Lower lobe of right lung (tissue), 2 donors: ENCODE measurements at places on chromosomes 1 and 21.

DNA sequence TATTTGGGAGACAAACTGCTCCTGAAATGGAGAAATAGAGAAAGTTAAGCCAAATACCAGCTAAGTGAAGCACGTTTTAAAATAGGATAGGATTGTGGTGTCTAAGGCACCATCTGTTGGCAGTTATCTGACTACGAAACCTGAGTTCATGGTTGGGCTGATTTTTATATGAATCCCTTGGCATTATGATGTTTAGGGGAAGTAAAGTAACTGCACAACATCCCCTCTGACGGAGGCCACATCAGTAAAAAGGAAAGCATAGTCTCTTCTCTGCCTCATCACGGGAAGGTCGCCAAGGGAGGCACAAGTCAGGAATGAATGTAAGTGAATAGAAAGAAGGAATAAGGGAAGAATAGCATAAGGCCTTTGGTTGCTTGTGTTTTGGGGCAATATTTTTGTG lies 128.0 kb downstream of the PRRX1 start:
- DNase-seq, result no peak

DNA sequence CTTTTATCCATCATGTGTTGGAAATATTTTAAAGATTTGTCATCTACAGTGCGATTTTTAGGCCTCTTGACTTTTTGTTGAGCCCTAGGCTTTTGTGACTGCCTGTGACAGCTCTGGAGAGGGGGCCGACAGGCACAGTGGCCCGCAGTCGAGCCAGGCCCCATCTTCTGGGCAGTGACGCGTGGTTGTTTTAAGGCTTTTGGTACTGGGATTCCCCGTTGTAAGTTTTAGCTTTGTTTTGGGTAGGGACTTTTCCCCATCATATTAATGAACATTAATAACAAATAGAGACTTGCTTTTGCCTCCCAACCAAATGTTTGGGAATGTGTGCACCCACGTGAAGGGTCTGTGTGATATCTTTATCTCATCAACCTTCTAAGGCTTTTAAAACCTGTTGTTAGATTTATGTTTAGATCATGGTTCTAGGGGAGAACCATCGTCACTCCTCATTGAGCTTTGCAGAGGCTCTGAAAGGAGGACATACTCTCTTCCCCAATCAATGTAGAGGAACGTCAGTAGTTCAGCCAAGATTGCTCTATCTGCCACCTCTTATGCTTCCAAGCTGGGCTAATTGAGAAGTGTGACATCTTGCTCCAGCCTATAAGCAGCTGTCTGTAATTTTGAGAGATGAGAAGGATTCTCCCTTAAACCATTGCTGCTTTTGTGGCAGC lies 34.6 kb downstream of the MAPKAPK2 start:
- DNase-seq, result no peak

DNA sequence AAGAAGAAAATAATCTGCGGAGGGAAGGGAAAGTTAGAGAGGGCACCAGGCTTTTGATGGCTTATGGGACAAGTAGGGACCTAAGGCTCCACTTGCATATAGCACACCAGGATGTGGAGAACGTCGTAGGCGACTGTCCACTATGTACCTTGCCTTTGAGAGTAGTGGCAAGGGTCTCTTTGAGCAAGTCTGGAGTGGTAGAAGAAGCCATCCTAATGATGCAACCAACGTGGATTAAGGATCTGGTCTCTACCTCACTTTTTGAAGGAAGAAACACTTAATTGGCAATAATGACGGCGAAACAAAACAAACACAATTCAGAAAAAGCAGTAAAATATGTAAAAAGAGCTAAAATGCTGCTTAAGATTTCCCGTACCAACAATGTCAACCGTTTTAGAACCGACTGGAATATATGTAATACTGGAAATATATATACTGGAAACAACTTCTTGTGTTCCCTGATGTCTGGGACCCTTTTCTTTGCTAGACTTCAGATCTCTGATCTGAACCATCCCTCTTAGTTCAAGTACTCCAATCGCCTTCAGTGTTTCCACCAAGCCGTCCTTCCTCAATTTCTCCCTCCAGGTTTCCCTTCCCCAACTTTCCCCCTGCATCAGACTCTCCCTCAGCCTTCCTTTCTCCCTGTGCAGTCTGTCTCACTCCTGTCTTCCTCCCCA lies 821 bp upstream of the KHDRBS1 start:
- no peak for DNase-seq

- DNase-seq, result no peak
Observed at GRCh38 chr21:46187814-46188213, 3.6 kb upstream of the SPATC1L start.

GRCh38 chr21:45050797-45051489 lies 23.4 kb upstream of the ADARB1 start:
- DNase-seq, result no peak

GRCh38 chr1:33089457-33089856 lies 8.5 kb downstream of the AZIN2 start:
- no peak for DNase-seq

GRCh38 chr1:94270801-94271203 lies 33.4 kb upstream of the ARHGAP29 start:
- no peak for DNase-seq

DNA sequence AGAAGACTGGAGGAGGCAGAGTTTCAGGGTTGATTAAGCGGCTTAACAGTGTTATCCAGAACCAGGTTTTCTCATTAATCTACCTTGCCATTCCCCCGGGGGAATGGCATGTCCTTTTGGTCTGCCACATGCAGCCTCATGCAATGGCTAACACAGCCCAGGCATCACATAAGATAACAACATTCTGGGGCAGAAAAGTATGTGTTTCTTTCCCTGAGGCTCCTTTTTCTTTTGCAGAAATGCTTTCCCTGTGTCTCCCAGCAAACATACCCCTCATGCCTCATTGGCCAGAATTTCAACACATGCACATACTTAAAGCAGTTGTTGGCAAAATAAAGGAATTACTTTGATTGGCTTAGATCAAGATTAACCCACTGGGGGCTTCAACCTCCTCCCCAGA lies 98.6 kb downstream of the OMA1 start:
- DNase-seq, result no peak

- no peak for DNase-seq
Observed at GRCh38 chr1:75132242-75132811, 1.9 kb upstream of the LHX8 start.

DNA sequence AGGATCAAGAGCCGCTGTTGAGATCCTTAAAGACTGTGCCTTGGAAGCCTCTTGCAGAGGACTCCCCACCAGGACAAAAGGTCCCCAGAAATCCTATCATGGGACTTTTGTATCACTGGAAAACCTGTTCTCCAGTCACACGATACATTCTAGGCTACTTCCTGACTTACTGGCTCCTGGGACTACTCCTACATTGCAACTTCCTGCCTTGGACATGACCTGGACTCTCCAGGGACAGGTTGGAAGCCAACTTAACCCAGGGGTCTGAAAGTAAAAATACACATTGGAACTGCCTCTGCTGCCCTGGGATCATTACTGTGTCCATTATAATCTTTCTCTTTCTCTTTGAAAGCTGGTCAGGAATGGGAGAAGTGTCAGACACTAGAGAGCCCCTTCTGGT lies 9.9 kb downstream of the PIGV start:
- DNase-seq, result no peak

- no peak for DNase-seq
Observed at GRCh38 chr1:177315761-177316160, 145.0 kb downstream of the BRINP2 start.

- DNase-seq, result no peak
Observed at GRCh38 chr1:30870035-30870434, 38.5 kb downstream of the SDC3 start.

DNA sequence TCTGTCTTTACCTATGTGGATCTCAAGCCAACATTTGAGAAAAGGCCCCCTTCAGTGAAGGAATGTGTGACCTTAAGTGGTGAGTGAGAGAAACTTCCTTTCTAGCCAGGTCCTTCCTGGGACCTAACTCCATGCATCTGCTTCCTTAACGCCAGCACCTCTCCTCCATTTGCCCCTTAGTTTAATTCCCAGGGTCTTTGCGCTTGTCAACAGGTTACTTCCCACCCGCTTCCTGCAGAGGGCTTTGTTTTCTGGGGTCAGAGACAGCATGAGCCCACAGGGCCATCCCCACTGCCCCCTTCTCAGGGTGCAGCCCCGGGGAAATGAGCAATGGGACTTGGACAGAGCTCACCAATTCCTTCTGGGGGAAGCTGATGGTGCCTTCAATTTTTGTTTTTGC lies 54.8 kb downstream of the EVA1C start:
- DNase-seq, result no peak

DNA sequence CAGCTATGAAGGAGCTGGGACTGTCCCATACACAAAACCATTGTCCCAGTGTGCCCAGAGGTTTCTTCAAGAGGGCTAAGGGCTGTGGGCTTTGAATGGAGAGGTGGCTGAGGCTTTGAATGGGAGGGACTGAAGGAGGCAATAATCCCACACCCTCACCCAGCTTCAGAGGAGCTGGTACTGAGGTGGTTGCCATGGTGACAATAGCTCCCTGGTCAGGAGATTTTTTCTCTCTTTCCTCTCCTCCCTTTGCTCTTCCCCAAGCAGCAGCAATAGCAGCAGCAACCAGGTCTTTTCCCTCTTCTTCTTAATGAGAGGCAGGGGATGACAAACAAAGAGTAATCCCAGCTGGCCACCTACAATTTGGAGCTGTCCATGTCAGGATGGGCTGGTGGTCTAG lies 1.6 kb downstream of the HPCAL4 start:
- DNase-seq, result no peak

DNA sequence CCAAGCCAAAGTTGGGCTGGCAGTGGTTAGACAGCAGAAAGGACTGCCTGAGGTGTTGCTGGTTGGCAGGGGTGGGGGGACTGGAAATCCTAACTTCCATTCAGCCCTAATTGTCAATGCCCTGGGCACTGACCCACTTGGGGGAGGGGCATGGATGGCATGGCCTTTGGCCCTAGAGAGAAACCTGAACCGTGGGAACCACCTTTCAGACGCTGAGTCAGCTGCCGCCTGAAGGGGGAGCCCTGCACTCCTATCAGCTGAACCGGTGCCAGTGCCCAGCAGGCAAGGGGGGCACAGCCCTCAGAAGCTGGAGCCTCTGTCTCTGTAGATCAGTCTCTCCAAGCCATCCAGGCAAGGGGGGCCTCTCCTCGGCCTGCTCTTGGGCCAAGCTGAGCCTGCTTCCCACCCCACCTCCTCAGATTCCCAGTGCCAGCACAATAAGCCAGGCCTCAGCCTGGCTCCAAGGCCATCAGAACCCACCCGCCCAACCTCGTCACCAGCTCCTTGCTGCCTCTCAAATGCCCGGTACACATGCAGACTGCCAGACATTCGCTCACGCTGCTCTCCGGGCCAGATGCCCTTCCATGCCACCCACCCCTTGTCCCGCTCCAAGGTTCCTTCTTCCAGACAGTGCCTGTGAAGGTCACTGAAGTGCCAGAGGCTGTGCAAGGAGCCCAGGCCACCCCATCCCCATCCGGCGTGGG lies 11.6 kb downstream of the TINAGL1 start:
- DNase-seq, result peak; percentile 78

- no peak for DNase-seq
Observed at GRCh38 chr1:177333936-177334595, 163.3 kb downstream of the BRINP2 start.

DNA sequence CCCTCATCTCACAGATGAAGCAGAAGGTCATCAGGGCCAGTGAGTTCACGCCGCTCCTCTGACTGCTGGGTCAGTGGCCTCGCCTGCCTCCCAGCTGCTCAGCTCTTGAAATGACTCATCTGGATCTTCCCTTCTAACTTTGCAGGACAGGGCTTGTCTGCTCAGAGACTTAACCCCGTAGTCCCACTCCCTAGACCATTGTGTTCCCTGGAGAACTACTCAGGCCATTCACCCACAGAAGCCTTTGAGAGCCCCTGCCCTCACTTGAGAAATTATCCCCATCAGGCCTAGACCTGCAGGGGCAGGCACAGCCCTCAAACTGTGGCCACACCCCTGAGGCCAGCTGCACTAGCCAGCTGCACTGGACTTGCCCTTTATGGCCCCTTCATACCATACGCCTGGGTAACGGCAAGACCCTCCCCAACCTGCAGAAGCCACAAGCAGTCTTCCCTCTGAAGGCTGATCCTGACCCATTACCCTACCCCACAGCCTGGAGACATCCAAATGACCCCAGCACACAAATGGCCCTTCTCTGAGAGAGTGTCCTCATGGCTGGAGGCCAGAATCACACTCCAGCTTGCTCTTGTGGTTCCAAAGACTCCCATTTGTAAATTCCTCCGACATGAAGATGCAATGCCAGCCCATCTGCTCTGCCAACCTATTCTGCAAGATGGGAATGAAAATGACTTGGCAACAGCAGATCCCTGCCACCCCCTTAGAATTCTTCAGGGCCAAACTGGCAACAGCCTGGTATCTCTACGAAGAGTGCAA lies 33.2 kb downstream of the RCSD1 start:
- DNase-seq, result no peak

- DNase-seq, result no peak
Observed at GRCh38 chr1:28258628-28259251, 578 bp upstream of the SESN2 start.

GRCh38 chr21:44700101-44701022 lies 3.4 kb downstream of the KRTAP10-12 start:
- no peak for DNase-seq

DNA sequence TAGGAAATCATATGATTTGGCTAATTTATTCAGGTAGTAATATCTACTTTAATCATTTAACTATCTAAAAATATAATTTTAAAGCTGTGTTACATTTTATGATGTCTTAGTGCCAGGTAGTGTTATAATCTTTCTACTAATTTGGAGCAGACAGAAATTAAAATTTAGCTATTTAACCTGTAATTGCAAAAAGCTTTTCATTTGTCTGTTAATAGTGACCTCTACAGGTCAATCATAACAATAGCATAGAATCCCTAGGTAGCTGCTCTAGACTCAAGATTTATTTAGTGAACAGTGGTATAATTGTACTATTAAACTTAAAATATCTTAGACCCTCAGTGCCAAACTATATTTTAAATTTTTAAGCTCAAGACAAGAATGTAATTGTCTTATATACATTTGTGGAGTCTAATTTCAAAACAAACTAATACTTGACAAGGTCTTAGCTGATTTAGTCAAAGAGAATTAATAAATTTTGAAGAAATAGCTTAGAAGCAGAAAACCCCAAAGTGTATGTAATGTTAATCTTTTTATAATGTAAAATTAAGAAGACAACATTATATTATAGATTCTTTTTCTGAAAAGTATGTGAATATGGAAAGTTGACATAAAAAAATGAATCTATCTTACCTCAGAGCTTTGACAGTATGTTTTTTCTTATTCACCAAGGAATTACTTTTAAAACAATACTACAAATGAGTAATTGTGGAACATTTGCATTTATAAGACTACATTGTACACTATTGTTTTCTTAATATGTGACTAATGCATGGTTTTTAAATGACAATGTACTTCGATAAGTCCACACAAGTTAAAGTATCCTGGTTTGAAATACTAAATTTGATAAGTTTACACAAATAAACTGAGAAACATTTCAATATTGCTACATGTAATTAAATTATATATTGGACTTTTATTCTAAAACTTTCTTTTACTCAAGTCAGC lies 64.1 kb upstream of the RNPC3 start:
- DNase-seq, result no peak

GRCh38 chr21:16311229-16311628 lies 581.4 kb downstream of the USP25 start:
- DNase-seq, result no peak
